ENCODE measurements at places on chromosomes 16 and 17.

- DNase-seq: no peak
Measured at GRCh38 chr16:55179852-55180585, 144.0 kb upstream of the IRX6 start.

GRCh38 chr16:73384506-73385089 lies 336.7 kb upstream of the ZFHX3 start:
- DNase-seq: no peak

DNA sequence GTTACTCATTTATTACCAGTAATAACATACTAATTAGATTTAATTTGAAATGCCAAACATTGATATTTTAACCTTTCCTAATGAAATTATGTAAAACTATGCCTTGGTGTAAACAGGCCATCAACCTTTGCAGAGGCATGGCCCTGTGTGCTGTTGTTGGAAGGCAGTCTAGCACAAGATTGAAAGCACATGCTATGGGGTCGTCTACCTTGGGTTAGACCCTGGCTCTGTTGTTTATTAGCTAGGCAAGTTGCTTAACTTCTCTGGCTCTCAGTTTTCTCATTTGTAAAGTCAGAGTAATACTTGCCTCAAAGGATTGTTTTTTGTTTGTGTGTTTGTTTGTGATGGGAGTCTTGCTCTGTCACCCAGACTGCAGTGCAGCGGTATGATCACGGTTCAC lies 9.4 kb upstream of the CDR2 start:
- no peak for DNase-seq

DNA sequence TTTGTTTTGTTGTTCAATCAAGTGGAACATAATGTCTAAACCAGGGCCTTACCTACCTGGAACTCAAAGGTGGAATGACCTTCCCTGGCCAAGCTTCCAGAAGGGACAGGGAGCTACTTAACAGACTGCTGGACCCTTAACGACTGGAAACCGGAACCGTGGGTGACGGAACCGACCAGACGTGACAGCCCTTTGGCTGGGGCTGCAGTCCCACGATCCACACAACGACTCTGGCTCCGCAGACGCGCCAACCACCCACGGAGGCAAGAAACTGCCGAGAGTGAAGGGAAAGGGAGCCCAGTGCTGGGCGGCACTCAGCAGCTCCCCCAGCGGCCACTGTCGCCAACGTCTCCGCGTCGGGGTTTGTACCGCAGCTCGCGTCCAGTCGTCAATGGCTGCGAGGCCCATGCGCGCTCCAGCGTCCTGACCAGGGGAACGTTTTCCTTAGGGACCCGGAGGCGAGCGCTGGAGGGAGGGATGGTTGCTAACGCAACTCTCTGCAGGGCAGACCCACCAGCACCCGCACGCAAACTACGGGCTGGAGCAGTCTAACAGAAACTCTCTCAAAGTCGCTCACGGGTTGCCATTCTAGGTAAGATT lies 5.5 kb upstream of the KIF22 start:
- DNase-seq: peak; percentile 53

DNA sequence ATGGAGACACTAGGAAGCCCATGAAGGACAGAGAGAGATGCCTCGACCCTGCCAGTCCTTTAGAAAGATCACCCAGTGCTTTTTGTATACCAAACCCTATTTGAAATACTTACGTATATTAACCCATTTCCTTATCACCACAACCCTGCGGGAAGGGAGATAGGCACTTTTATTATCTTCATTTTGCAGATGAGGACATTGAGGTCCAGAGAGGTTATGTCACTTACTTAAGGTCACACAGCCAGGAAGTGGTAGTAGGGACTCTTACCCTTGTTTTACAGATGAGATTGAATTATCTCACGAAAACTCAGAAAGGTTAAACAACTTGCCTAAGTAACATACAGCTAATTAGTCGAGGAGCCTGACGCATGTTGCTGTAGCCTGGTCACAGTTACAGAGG lies 38.2 kb downstream of the IL4R start:
- DNase-seq: no peak

- DNase-seq: no peak
Measured at GRCh38 chr17:28258347-28258887, 60.6 kb upstream of the TMEM97 start.

- DNase-seq: no peak
Measured at GRCh38 chr17:1979182-1979985, 45.8 kb downstream of the RTN4RL1 start.

DNA sequence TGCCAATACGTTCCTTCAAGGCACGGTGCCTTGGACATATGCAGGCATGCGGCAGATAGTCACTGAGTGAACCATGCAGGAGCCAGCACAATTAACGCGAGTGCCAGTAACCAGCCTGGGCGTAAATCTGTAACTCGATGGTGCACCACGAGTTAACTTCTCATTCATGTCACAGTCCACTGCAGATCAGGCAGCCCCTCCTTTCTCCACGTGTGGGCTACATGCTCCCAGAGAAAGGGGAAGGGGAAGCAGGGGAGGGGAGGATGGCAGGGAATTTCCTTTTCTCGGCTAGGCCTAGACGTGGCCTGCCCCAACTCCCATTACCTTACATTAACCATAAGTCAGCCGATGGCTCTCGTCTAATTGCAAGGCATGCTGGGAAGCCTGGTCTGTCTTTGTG lies 287.9 kb downstream of the CPPED1 start:
- no peak for DNase-seq

GRCh38 chr17:82217120-82217529 lies 4.5 kb upstream of the CCDC57 start:
- peak; percentile 45 for DNase-seq

- DNase-seq: no peak
Measured at GRCh38 chr17:8563024-8563776, 67.3 kb downstream of the MYH10 start.

DNA sequence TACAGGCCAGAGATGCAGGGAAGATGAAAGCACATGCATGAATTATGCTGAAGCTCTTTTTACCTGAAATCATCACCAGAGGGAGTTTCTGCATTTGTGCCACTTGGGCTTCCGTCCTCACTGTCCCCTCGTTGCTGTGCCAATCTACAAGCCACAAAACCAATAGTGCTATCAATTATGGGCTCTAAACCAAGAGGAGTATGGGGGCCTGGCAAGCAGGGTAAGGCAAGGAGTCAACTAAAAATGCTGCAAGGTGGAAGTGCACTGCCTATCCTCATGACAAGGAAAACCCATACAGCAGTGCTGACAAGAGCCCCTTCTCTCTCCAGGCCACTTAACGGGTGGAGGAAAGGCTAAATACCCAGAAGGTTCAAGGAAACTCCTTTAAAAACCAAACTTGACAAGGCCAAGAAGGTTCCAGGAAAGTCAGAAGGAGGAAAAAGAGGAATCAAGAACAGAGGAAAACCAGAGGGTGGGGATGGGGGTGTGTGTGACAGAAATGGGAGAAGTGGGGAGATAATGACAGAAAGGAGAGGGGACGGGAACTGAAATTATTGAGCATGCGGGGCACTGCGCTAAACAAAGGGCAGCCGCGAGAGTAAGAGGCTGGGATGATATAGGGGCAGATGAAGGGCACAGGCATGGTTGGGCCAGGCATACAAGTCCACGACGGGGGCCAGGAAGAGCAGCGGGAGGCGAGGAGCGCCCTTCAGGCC lies 674 bp downstream of the C17orf75 start:
- no peak for DNase-seq

GRCh38 chr17:74493331-74493833 lies 26.9 kb downstream of the CD300A start:
- peak; percentile 67 for DNase-seq

- DNase-seq: no peak
Measured at GRCh38 chr16:85562093-85562786, 50.9 kb upstream of the GSE1 start.

- no peak for DNase-seq
Measured at GRCh38 chr16:11603331-11603750, 16.6 kb upstream of the LITAF start.

DNA sequence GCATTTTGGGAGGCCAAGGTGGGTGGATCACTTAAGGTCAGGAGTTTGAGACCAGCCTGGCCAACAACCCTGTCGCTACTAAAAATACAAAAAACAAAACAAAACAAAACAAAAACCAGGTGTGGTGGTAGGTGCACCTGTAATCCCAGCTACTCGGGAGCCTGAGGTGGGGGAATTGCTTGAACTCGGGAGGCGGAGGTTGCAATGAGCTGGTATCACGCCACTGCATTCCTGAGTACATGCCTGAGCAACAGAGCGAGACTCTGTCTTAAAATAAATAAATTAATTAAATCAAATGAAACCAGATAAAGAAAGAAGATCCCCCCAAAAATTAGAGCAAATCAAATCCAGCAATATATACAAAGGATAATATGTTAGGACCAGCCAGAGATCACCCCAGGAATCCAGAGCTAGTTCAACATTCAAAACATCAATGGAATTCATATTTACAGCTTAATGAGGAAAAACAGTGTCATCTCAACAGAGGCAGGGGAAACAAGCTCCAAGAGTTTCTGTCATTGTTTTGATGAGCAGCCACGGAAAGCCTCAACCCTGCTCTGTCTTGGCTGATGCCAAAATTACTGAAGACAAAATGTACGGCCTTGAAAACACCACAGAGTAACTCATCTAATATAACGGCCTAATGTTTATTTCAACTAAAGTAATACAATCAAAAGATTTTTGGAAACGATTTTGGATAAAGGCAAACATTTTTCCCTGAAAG lies 3.7 kb downstream of the PEMT start:
- no peak for DNase-seq

DNA sequence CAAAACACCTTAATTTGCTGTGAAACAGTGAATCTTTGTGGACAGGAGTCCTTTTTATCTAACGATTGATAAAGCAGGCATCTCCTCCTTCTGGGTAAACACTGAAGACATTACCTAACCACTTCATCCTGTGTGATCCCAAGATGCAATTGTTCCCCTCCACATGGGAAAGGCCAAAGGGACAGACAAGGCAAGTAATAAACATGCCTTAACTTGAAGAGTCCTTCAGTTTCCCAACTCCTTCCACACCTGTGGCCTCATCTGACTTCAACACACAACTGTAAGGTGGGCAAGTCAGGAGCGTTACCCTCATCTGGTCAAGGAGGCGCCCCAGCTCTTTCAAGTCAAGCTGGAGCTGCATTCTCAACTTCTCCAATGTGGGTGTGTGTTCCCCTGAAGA lies 278.6 kb downstream of the ABCC12 start:
- DNase-seq: no peak

- DNase-seq: peak; percentile 68
Measured at GRCh38 chr17:55513885-55514590, 2.8 kb upstream of the SMIM36 start.

DNA sequence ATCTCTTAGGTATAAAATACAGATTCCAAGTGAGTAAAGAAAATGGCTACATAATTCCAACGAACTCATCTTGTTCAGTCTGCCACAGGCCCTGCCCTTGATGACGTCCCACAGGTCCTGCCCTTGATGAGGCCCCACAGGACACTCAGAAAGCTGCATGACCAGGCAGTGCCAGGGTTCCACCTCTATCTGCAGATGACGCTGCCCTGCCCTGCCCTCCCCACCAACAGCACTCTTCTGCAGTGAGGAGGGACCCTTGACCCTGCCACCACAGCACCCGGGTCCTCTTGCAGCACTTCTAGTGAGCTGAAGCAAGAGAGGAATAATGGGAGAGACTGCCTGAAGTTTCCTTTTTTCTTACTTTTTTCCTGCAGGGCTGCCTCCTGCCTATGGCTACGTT lies 118.4 kb downstream of the VPS53 start:
- no peak for DNase-seq

DNA sequence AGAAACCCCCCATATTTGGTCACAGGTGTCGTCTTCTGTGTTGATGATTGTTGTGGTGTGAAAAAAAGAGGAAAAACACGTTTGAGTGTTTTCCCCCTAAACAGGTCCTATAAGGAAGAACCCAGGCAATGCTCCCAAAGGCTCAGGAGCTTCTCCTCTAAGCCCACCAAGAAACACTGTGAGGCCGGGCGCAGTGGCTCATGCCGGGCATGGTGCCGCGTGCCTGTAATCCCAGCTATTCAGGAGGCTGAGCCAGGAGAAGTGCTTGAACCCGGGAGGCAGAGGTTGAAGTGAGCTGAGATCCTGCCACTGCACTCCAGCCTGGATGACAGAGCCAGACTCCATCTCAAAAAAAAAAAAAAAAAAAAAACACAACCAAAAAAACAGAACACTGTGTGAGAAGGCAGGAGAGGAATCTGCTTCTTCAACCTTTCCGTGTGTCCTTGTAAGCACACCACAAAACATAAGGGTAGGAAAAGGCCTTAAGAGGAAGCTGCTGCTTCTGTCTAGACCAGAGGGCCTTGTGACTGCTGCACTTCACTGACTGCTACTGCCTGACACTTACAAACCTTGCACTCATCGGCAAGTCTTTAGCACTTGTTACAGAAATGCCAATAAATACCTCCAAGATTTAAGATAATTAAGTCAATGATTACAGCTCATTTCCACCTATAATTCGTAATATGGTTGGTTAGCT lies 9.3 kb downstream of the JPT1 start:
- no peak for DNase-seq

DNA sequence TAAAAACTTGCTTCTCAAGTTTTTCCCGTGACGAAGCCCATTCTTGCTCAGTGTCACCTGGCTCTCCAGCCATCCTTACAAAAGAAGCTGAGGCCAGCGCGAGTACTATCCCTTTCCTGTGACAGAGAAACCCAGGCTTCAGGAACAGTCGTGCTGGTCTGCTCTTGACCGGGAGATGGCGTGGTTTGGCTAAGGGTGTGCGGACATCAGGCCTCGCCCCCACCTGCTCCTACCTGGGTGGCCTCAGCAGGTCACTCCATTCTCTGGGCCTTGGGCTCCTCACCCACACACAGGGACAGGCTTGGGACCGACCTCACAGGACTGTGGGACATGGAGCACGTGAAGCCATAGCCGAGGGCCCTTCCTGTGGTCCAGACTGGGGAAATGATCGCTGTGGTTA lies 75.2 kb upstream of the CIBAR2 start:
- DNase-seq: no peak

GRCh38 chr16:80812593-80812992 lies 8.2 kb upstream of the CDYL2 start:
- DNase-seq: no peak

DNA sequence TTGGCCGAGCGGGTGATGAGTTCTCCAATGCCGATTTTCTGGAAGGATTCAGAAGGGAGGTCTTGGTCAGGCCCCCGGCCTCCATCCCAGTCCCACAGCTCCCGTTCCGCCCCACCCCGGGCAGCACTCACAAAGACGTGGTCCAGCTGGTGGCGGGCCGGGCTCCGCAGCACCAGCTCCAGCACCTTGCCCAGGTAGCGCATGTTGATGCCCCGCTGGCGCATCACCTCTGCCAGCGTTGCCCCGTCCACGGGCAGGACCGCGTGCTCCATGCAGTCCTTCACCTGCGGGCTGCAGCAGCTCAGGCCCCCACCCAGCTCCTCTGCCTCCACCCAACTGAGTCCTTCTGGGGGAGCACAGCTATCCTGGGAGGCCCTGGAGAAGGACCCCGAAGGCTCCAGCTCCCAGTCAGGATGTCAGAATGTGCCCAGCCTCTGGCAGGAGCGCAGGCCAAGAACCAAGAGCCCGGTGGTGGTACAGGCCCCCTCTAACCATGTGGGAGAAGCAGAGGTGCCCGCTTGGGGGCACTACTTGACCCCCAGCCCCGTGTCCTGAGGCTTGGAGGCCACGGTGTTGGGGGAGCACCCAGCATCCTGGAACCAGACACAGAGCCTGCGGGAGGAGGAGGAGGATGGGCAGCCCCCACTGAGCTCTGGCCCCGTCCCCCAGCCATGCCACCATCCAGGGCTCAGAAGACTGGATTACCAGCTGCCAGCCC lies 16.2 kb downstream of the CLUH start:
- no peak for DNase-seq

- no peak for DNase-seq
Measured at GRCh38 chr16:13936155-13936554, 16.2 kb downstream of the ERCC4 start.

- DNase-seq: no peak
Measured at GRCh38 chr16:86492961-86493629, 17.2 kb upstream of the FOXF1 start.

GRCh38 chr17:78379131-78379491 lies 662 bp downstream of the PGS1 start:
- peak; percentile 92 for DNase-seq
